ENCODE measurements at places on chromosomes 13 and 19.

DNA sequence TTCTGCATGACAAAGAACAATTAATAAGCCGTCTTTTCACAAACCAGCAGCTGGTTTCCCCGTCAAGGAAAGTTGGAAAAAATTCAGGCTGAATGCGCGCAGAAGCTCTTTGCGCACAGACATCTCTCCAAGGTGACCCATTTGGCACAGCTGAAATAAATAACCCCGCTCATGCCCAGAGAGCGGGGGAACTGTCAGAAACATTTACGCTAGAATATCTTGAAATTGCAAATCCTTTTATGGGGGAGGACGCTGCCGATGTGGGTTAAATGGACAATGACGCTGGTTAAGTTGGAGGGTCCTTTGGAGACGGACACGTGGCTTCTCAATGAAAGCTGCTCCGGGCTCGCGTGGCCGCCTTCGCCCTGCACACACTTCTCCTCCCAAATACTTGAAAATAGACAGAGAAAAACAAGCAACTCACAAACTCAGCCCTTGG, 30.6 kb downstream of the GSX1 start:
- DNase-seq: no peak

- no peak for DNase-seq
These were observed 92.0 kb downstream of the KCTD15 start for GRCh38 chr19:33888665-33889064.

GRCh38 chr19:8445488-8446001, 770 bp downstream of the HNRNPM start:
- DNase-seq: no peak

GRCh38 chr13:90201202-90201601, 1146.3 kb upstream of the MIR17HG start:
- no peak for DNase-seq

Measured in AG04450 (cell line).